ENCODE measurements at places on chromosomes 5 and 9.

DNA sequence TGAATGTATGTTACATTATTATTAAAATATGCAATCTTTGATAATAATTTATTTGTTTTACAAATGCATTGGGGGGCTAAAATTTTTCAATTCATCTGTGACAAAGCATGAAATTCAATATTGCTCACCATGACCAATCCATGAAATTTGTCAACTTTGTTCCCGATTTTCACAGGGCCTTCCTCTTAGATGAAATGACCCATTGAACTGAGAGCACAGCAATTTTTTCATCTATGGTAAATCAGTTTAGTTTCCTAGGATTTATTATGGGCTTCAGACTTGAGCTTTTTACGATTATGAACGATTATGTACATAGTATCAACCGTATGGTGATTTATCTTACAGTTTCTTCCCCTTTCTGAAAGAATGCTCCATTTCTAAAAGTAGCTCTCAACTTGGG lies 157.3 kb downstream of the KIAA0825 start:
- DNase-seq: no peak

GRCh38 chr5:52684051-52684450 lies 103.7 kb upstream of the ITGA1 start:
- no peak for DNase-seq

DNA sequence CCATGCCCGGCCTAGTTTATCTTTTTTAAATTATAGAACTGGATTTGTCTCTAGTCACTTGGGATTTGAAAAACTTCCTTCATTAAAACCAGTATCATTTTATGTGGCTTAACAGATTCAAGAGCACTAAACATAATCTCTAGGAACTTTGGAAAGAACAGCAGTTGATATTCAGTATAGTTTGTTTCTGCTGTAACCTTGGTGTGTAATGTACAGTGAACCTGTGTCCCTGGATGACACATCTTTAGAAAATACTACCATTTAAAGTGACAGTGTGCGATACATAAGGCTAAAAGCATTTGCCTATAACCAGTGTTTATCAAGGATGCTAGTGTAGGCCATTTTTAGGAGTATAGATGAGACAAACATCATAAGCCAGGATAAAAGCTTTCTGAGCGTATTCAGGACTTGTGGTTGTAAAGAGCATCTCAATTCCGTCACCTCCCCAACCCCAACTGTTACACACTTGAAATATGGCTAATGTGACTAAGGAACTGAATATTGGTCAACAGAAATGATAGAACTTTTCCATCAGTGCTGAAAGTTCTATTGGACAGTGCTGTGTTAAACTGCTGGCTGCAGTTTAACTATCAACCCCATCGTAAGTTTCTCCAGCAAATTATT lies 4.4 kb downstream of the SNX18 start:
- no peak for DNase-seq

DNA sequence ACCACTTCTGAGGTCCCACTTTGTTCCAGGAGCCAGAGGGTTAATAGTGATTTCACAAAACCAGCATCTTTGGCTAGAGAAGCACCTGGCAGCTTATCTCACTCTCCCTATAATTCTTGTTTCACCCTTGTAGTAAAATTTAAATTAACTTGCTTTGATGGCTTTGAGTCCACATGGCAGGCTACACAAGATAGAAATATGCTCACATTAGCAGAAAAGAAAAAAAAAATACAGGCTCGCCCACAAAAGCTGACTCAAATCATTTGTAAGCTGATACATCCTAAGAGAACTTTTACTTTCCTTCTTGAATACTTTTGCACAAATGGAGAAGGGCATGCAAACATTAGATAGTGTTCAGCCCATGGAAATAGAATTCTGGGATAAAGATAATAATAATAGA lies 36.2 kb downstream of the TNFSF15 start:
- DNase-seq: peak; percentile 52

- DNase-seq: no peak
Observed at GRCh38 chr5:587403-587802, 24.7 kb upstream of the CEP72 start.

DNA sequence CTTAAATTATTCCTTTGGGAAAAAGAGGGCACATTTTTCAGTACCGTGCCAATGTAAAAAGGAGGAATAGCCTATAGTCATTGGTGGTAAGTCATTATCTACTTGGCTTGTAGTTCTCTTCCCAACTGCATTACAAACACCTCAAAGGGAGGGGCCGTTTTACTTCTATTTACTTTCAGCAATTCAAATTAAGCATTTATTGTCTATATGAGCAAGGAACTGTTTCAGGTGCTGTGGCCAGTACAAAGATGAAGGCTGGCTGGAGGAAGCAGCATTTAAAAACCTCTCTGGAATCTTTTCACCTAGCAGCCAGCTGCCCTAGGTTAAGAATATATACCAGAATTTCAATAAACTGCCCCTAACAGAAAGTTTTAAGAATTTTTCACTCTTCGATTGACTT lies 48.9 kb downstream of the SEMA6A start:
- no peak for DNase-seq
